ENCODE measurements at places on chromosomes 4 and X.

DNA sequence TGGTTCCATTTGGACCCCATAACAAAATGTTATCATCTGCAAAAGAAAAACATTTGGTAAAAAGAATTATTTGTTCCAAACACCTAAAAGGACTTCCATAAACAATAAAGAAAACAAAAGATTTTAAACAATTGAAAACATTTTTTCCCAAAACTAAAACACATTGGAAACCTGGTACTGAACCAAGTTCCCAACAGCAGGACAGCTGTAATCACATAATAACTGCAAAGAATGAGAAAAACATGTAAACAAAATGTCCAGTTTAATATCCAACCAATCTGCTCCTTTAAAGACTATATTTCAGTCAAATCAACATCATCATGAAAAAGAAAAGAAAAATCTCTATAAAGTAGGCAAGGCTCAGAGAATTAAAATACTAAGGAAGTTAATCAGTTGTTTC, 36.3 kb downstream of the PRDM5 start:
- no peak for DNase-seq

DNA sequence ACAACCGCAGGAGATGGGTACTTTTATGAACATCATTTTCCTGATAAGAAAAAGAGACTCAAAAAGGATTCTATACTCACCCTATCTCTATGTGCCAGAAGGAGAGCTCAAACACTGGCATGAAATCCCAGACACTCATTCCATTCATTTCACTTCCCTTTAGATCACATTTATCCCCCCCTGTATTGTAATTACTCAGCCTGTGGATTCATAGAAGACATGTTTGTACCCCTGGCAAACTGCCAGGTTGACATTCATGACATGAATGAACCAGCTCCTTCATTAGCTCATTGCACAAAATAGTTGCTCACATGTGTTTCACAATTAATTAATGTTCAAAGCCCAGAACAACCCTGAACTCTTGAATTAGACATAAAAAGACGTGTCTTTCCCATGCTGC, 4.9 kb downstream of the SMR3A start:
- no peak for DNase-seq

- DNase-seq, result no peak
These were observed 279.8 kb upstream of the BOD1L1 start for GRCh38 chr4:13907255-13907751.

- no peak for DNase-seq
These were observed 479.1 kb upstream of the SLIT2 start for GRCh38 chr4:19772581-19772980.

DNA sequence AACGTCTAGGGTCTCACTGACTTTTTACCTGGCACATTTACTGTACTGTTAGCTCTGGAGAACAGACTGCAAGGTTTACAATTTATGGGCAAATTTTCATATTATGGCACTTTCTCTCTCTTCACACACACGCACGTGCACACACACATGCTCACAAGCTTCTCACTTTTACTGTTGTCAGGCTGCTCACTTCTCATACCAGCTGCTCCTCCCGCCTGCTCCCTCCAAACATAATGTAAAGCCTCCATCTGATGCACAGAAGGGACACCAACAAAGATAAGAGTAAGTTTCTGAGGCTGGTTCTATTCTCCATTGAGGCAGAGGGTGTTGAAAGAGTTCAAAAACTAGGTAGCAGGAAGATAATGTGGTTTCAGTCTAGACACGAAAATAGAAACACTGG, 128.9 kb upstream of the DCLK2 start:
- DNase-seq, result no peak

- DNase-seq, result no peak
These were observed 41.0 kb downstream of the MID1 start for GRCh38 chrX:10579112-10580011.

- DNase-seq, result no peak
These were observed 869.6 kb downstream of the CCSER1 start for GRCh38 chr4:90996813-90997212.

DNA sequence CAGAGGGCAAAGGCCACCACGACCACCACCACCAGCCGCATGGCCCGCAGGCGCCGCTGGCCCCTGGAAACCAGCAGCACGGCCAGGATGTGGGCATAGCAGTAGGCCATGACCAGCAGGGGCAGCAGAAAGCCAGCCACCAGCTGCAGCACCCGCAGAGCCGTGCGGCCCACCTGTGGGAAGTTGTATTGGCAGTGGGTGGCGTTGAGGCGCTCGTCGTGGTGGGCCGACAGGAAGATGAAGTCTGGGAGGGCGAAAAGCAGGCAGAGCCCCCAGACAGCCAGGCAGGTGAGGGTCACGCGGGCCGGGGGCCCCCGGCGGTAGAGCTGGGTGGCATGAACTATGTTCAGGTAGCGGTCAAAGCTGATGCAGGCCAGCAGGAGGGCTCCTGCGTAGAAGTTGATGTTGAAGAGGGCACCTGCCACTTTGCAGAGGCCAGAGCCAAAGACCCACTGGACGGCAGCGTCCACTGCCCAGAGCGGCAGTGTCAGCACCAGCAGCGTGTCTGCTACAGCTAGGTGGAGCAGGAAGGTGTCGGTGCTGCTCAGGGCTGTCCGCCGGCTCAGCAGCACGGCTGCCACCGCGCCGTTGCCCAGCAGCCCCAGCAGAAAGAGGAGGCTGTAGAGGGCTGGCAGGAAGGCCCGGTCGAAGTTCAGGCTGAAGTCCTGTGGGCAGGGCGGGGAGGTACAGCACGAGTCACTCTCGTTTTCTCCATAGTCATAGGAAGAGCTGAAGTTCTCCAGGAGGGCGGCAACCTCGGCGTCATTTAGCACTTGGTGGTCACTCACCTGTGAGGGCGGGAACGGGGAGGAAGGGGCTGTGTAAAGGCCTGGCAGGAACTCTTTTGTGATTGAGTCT, 1.4 kb downstream of the CXCR3 start:
- DNase-seq, result peak; percentile 45

GRCh38 chrX:149037281-149037870, 467.7 kb downstream of the IDS start:
- DNase-seq, result no peak

GRCh38 chr4:163610648-163611047, 116.2 kb downstream of the TMA16 start:
- no peak for DNase-seq

DNA sequence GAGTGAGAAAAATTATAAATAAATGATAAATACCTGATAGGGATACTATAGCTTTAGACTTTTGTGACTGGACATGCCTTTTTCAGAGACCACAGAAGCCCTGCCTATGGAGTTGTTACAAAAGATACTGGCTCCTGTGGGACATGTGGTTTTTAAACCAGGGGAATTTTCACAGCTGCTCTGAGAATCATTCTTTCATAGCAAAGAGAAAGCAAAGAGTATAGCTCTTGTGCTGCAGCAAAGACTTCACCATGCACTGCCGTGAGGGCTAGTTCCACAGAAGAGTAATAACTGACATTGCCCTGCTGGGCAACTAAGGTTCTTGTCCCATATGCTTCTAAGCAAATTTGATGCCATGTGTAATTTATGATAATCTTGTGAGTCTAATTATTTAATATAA, 98.2 kb downstream of the MAPK10 start:
- no peak for DNase-seq

DNA sequence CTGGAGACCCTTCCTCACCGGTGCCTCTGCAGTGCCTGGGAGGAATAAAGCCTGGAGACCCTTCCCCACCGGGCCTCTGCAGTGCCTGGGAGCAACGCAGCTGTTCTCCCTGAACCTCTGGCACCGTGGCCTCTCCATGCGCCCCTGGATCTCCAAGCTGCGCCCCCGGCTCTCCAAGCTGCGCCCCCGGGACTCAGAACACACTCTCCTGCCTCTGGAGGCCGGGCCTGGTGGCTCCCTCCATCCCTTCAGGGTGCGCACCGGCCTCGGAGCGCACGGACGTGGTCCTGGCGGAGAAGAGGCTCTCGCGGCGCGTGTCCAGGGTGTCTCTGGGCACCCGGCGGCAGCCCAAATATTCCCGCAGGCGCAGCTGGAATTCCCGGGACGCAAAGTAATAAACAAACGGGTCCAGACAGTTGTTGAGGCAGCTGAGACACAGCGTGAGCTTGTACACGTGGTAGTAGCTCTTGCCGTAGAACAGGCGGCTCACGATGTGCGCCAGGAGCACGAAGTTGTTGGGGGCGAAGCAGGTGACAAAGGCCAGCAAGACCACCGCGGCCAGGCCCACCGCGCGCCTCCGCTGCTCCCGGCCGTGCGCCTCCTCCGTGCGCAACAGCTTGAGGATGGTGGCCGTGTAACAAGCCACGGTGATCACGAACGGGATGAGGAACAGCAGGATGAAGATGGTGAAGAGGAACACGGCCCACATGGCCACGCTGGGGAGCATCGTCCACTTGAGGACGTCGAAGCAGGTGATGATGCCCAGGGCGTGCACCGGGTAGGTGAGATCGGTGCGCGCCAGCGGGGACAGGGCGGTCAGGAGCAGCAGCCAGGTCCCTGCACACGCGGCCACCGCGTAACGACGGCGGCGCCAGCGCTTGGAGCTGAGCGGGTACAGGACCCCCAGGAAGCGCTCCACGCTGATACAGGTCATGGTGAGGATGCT, 12.8 kb upstream of the ASMTL start:
- peak; percentile 15 for DNase-seq

DNA sequence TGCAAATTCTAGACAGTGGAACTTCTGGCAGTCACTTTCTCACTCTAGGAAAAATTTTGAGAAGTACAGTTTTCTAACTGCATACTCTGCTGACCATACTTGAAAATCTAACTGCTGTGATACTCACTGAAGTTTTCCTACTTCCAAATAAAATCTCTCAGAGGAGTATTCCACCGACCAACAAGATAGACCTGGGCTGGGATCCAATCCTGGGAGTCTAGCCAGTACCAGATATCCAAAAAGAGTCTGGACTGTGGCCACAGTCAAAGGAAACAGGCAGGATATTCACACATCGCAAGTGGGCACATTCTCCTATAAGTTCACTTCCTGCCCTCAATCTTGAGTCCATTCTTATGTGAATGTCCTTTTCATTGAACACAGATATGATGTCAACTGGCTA, 1138.7 kb upstream of the PCDH7 start:
- DNase-seq, result no peak

DNA sequence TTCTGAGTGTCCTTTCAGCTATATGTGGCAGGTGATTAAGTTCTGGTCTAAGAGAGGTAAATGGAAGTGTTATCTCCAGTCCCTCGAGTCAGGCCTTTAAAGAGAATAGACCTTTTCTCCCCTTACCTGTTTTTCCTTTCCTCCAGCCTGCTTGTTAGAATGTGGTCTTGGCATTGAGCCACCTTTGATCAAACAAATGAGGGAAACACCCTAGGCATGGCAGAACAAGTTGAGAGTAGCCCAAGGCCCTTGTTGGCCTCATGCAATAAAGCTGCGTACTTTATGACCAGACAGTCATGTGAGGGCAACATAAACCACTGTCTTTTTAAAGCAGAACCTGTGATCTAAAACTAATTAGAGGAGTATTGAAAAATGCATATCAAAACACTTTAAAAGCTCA, 13.2 kb upstream of the IL13RA2 start:
- DNase-seq, result no peak
